ENCODE measurements at places on chromosomes 12 and 14. TPM values are rescaled to one million over a fixed set of nuclear protein-coding genes. Genes with fewer than 3 reads are reported as not detected.

GRCh38 chr12:68190301-68190700 lies 30.8 kb upstream of the IFNG start:
- no peak overlapping the region for H3K4me3 ChIP-seq
- no peaks in the 10 kb centered on the region for H3K27me3 ChIP-seq
- no peaks in the 10 kb centered on the region for H3K4me1 ChIP-seq
- no peaks in the 10 kb centered on the region for H3K36me3 ChIP-seq
- no peak for DNase-seq

VRTN gene
- not detected for total RNA-seq

DNA sequence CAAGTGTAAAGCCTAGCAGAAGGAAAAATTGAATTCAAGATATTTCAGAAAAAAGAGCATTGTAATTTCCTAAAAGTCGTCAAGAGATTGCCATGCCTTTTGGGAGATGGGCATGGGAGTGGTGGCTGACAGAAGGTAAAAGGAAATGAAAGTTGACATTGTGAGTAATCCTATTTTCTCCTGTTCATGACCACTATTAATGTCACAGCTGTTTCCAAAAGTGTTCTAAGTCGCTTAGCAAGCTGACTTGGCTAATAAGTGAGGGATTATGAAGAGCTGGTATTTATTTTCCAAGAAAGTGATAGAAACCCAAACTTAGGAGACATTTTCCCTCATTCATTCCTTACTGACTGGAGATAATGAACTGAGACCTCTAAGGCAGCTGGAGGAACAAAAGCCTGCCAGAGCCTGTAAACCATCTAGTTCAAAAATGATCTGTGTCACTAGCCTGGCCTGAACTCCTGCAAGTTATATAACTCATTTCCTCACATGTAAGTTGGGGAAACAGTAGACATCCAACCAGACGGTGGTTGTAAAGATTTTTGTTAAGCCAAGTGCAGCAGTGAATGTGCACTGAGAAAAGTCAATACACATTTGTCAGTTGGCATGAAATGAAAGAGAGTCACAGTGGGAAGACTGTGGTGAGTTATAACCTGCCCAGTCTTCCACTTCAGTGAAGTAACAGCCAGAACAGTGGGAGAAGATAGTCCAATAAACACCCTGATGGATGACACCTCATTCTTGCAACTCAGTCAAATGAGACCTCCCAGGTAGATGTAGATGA lies 75.8 kb downstream of the DIO2 start:
- no peaks in the 10 kb centered on the region for H3K36me3 ChIP-seq
- H3K27me3 ChIP-seq: no peaks in the 10 kb centered on the region
- no peaks in the 10 kb centered on the region for H3K4me1 ChIP-seq
- H3K4me3 ChIP-seq: no peak overlapping the region
- no peak overlapping the region for H3K27ac ChIP-seq

SERPINA1 gene
- 7.5 TPM for total RNA-seq

DNA sequence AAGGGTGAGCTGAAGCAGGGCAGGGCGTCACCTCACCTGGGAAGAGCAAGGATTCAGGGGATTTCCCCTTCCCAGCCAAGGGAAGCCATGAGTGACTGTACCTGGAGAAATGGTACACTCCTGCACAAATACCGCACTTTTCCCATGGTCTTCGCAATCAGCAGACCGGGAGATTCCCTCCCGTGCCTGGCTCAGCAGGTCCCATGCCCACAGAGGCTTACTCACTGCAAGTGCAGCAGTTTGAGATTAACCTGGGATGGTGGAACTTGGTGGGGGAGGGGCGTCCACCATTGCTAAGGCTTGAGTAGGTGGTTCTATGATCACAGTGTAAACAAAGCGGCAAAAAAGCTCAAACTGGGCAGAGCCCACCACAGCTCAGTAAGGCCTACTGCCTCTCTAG lies 11.0 kb upstream of the DHRS4 start:
- no peak overlapping the region for H3K27ac ChIP-seq
- H3K27me3 ChIP-seq: no peaks in the 10 kb centered on the region
- no peak overlapping the region for H3K4me3 ChIP-seq
- H3K4me1 ChIP-seq: no peaks in the 10 kb centered on the region
- DNase-seq: no peak
- no peaks in the 10 kb centered on the region for H3K36me3 ChIP-seq

DNA sequence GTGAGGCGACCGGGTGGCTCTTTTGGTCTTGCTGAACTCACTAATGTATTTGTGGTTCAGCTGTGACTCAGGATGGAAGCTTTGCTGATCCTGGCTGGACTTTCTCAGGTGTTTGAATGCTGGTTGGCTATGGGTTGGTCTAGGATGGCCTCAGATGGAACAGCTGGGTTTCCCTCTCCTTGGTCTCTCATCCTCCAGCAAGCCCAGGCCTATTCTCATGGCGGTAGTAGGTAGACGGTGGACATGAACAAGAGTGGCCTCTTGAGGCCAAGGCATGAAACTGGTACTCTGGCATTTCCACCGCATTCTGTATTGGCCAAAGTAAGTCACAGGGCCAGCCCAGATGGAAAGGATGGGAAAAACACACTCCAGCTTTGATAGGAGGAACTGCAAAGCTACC lies 11.8 kb upstream of the POLR3B start:
- no peaks in the 10 kb centered on the region for H3K36me3 ChIP-seq
- no peak overlapping the region for H3K27ac ChIP-seq
- no peak overlapping the region for H3K4me3 ChIP-seq
- H3K4me1 ChIP-seq: peaks cover 5% of the 10 kb centered on the region
- no peak for DNase-seq
- no peaks in the 10 kb centered on the region for H3K27me3 ChIP-seq

DNA sequence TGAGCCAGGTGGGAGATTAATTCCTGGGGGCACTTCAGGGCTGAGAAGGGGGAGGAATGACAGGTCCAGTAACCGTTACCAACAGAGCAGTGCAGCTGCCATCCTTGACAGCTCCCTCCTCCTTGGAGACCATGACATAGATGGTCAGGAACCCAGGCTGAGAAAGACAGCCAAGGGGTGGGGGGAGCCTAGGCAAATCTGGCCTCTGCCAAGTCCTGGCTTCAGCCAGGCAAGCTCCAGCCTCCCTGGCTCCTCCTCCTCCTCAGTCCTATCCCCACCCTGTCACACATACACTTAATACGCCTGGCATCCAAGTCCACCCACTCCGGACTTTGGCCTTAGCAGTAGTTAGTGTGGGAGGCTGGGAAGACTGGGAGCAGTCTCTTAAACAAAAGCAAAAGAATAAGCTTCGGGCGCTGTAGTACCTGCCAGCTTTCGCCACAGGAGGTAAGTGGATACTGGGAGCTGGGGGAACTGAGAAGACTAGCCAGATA lies at the start of gene RDH5:
RDH5 (plus strand) TSS at position 323 of the 494 bp plus-strand sequence. CDS start 792 bp downstream, outside the sequence.
- peaks cover 24% of the 10 kb centered on the region for H3K4me1 ChIP-seq
- no peak within 1 kb of the TSS for H3K4me3 ChIP-seq

B4GALNT3 gene
- 0.16 TPM for total RNA-seq

LMO3 gene
- total RNA-seq: 16.5 TPM

NDRG2 gene
- total RNA-seq: 258 TPM

DNA sequence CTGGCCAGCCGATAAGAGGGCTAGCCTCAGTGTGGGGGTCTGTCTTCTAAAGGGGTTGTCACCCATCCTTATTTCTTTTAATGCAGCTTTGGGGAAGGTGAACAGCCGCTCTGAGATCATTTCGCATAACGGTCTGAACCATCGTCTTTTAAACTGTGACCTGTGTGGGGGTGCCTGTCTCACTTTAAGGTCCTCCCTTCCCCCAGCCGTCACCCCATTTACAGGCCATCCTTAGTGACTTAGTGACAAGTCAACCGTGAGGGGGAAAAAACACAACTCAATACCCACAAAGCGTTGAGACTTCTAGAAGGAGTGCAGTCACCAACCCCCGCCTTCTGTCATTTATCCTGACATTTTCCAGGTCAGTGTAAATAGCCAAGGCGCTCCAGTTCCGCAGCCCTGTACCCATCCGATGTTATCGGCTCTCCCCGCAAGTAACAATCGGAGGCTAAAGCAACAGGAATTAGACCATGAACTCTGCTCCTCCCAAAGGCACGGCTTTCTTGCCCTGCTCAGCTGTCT lies 505 bp upstream of the DENND5B start:
- DNase-seq: no peak
- H3K36me3 ChIP-seq: no peaks in the 10 kb centered on the region
- peak overlapping the region; percentile 93 for H3K4me3 ChIP-seq
- H3K4me1 ChIP-seq: peaks cover 3% of the 10 kb centered on the region

DNA sequence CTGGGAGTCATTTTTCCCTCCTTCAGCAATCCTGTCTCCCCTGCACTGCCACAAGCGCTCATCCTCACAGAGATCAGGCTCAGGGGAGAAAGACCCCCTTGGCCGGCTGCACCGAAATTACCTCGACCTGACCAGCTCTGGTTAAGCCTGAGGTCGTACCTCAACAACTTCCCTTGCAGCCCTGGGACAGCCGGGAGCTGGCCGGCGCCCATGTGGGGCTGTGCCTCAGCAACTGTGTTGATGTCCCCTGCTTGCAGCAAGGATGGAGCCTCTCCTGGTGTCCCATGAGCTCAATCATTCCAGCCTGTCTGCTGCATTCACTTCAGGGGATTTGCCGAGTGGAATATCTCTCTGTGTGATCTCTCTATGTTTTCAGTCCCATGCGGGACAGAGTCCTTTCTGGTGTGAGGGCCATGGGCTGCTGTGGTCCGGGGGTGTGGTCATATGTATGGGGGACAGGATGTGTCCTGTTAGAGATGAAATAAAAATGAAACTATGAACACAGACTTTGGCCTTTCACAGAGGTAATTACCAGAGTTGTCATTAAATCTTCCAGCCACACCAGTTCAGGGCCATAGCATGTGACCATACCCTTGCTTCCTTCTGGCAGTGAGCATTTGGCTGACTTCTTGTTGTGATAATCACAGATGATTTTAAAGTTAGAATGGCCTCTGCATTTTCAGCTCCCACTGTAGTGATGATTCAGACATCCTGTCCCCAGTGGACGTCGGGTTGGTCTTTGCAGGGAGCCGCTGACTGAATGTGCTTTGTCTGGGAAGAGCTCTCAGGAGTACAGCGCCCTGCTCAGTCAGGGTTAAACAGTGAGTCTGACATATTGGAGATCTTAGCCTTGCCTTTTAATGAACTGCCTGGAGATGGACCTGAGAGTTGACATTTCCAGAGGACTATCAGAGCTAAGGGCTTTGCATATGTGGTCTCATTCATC lies 405.9 kb downstream of the AACS start:
- H3K4me1 ChIP-seq: no peaks in the 10 kb centered on the region
- H3K4me3 ChIP-seq: no peak overlapping the region
- H3K27me3 ChIP-seq: no peaks in the 10 kb centered on the region
- H3K27ac ChIP-seq: no peak overlapping the region
- no peak for DNase-seq

TESPA1 gene
- total RNA-seq: 1.3 TPM

TECPR2 gene
- 25.2 TPM for total RNA-seq

- H3K36me3 ChIP-seq: no peaks in the 10 kb centered on the region
- H3K27ac ChIP-seq: peak overlapping the region; percentile 40
- H3K4me1 ChIP-seq: no peaks in the 10 kb centered on the region
- H3K27me3 ChIP-seq: no peaks in the 10 kb centered on the region
- no peak overlapping the region for H3K4me3 ChIP-seq
These were observed 35.9 kb upstream of the GSC start for GRCh38 chr14:94805680-94806288.

- H3K27ac ChIP-seq: no peak overlapping the region
- H3K36me3 ChIP-seq: no peaks in the 10 kb centered on the region
- H3K4me3 ChIP-seq: no peak overlapping the region
These were observed 25.8 kb upstream of the STRAP start for GRCh38 chr12:15856097-15856982.

SPIC gene
- total RNA-seq: not detected

GRCh38 chr12:119666226-119666795 lies 1.6 kb upstream of the PRKAB1 start:
- no peak for DNase-seq
- H3K36me3 ChIP-seq: no peaks in the 10 kb centered on the region
- peaks cover 3% of the 10 kb centered on the region for H3K4me1 ChIP-seq
- no peak overlapping the region for H3K27ac ChIP-seq
- H3K4me3 ChIP-seq: no peak overlapping the region
- H3K27me3 ChIP-seq: no peaks in the 10 kb centered on the region

DNA sequence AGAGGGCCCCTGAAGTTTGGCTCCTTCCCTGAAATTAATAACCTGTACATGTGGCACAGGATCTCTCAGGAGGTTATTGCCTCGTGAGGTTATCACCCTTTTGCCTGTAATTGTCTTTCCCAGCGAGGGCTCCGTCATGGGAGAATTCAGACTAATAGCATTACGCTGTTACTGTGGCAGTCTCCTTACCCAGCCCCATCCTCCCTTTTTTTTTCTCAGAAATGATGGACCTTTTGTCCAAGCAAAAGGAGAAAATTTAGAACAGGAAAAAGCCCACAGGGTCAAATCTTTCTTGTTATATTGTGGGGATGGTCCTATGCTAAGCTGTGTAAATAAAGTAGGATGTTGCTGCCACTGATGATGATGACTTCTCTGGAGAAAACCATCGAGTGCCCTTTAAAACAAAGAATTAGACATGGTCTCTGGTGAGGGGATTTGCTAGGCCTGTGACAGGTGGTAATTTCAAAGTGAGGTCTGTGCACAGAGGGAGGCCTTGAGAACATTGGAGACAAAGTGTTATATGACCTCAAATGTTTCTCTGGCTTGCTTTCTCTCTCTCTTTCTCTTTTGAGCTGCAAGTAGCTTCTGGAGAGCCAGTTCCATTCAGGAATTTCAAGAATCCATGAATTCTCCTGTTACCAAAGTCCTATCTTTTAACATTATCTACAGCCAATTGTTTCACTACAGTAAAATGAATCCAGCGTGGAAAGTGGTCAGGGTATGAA lies 357.2 kb downstream of the BMP4 start:
- no peak overlapping the region for H3K4me3 ChIP-seq
- DNase-seq: no peak
- no peaks in the 10 kb centered on the region for H3K4me1 ChIP-seq
- no peak overlapping the region for H3K27ac ChIP-seq

- H3K27me3 ChIP-seq: no peaks in the 10 kb centered on the region
- no peaks in the 10 kb centered on the region for H3K4me1 ChIP-seq
These were observed at the start of gene CKAP4 for GRCh38 chr12:106247674-106248311. CKAP4 (minus strand) TSS chr12:106248020; CDS start chr12:106247851, 169 bp downstream.

- H3K4me3 ChIP-seq: no peak overlapping the region
- no peak overlapping the region for H3K27ac ChIP-seq
- H3K36me3 ChIP-seq: no peaks in the 10 kb centered on the region
- H3K4me1 ChIP-seq: no peaks in the 10 kb centered on the region
- no peak for DNase-seq
These were observed 72.8 kb downstream of the CAPZA3 start for GRCh38 chr12:18810537-18811253.

DNA sequence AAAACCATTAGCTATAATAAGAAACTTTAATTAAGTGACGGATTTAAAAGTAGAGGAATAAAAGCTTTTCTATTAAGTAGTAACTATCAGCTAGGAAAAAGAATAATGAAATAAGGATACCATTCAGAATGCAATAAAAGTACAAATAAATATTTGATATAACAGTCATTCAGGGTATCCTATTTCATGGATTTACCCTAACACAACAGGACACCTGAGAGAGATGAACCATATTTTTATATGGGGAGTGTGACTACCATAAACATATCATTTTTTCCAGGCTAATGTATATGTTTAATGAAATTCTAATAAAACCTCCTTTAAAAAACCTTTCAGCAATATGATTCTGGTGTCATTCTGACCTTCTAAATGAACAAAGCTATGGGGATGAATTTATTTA lies 393.8 kb downstream of the SNAPC1 start:
- H3K36me3 ChIP-seq: no peaks in the 10 kb centered on the region
- no peaks in the 10 kb centered on the region for H3K4me1 ChIP-seq
- no peak for DNase-seq
- H3K27ac ChIP-seq: no peak overlapping the region
- no peak overlapping the region for H3K4me3 ChIP-seq
- H3K27me3 ChIP-seq: no peaks in the 10 kb centered on the region

Data from breast epithelium (tissue), 4 donors.